ENCODE measurements at places on chromosomes 5 and 9. TPM values are rescaled to one million over a fixed set of nuclear protein-coding genes. Genes with fewer than 3 reads are reported as not detected.

The SCAI gene
- total RNA-seq = 13.8 TPM

DNA sequence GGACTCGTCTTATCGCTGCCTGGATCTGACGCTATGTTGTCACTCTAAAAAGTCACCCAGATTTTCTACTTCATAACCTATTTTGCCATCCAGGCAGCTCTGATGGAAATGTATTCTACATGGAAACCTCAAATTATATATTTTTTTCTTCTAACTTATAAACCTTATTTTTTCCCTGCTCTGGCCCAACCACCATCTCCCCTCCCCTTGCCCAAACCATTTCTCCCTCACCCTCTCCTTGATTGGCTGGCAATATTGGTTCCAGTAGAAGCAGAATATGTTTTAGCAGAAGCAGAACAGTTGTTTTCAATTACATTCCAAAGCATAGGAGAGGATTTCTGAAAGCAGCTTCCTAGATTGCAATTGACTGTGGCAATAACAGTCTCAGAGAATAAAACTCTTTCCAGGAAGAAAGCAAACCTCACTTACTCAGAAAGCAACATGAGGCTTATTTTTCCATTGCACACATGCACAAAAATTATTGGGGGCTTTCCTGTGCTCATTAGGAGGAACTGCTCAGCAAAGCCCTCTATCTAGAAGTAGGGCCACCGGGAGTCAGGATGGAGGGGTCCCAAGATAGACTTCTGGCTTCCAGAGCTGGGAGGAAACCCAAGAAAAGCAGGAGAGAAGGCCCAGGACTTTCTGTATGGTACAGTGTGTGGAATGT, 191.8 kb downstream of the ESM1 start:
- DNase-seq = no peak

GRCh38 chr9:114372921-114373448, 14.8 kb downstream of the AKNA start:
- peak; percentile 94 for DNase-seq

GRCh38 chr5:171712616-171713015, 73.0 kb upstream of the SMIM23 start:
- DNase-seq = no peak

The POLK gene
- total RNA-seq = 25.0 TPM

The MARCOL gene
- not detected for total RNA-seq

The PKD2L2 gene
- not detected for total RNA-seq

The HEMGN gene
- total RNA-seq = 3.7 TPM

GRCh38 chr5:125575171-125575890, 828.9 kb upstream of the ZNF608 start:
- DNase-seq = no peak

The ADAMTS2 gene
- total RNA-seq = not detected

The STARD4 gene
- total RNA-seq = 12.0 TPM

DNA sequence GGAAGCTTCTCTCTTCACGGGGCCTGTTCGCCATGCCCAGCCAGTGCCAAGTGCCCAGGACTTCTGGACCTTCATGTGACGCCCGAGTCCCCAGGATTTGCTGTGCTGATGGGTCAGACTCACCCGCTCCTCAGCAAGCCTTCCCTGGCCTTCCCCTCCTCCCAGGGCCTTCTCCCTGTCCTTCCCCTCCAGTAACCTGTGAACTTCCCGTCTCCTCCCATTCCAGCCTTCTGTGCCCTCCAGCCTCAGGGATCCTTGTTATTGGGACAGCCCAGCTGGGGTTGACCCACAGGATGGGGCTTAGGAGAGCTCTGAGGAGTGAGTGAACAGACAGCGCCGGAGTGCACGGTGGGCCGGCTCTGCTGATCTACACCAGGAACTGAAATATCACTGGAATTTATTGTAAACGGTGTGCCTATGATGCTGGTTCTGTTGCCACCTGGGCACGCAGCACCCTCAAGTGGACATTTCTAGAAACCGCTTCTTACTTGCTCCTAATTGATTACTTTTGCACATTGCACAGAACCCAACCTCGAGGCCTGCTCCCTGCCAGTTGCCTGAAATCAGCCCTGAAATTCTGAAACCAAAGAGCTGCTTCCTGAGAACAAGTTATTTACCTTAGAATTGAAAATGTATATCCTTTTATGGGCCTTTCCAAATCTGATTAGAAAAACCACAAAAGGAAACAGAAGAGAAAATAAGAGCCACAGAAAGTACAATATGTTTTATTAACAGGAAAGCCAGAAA, 1.5 kb downstream of the SPAAR start:
- peak; percentile 65 for DNase-seq

The PAEP gene
- not detected for total RNA-seq
